ENCODE measurements at places on chromosomes 3 and 15.
A peak's percentile ranks its signal among the peaks of the same experiment; 100 is the strongest.

DNA sequence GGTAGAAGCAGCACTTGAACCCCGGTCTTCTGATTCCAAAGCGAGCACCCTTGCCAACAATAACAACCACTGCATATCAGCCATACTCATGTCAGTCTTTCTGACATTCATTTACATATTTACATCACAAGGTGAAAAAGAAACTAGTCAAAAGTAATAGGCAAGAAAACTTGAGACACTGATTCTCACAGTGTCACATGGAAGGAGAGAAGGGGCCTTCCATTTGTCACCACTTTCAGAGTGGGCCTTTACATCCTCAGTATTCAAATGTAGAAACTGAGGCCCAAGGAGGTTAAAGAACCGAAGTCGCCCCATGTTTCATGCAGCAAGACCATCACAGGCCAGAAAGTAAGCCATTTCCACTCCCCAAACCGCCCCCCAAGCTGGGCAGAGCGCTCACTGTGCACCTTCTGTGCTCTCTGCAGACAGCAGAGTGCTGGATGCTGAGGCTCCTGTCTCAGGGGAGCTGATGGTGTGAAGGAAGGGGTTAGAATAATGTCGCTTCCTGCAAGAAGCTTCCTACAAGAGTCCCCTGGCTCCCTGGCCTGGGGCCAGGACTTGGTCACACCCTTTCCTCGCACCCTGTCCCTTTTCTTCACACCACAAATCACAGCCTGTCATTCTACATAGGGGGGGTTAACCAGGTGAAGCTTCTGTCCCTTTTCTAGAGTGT, 260.1 kb downstream of the UACA start:
- ATAC-seq: no peak

- ATAC-seq: peak; percentile 89
These were observed 52.4 kb downstream of the HEG1 start for GRCh38 chr3:125003369-125003853.

DNA sequence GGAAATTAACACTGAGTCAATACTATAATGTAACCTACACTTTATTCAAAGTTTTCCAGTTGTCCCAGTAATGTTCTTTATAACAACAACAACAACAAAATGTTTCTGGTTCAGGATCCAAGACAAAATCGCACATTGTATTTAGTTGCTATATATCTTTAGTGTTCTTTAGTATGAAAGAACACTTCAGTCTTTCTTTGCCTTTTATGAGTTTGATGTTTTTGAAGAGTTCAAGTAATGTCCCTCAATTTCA, 7.6 kb upstream of the GRAMD1C start:
- no peak for ATAC-seq

DNA sequence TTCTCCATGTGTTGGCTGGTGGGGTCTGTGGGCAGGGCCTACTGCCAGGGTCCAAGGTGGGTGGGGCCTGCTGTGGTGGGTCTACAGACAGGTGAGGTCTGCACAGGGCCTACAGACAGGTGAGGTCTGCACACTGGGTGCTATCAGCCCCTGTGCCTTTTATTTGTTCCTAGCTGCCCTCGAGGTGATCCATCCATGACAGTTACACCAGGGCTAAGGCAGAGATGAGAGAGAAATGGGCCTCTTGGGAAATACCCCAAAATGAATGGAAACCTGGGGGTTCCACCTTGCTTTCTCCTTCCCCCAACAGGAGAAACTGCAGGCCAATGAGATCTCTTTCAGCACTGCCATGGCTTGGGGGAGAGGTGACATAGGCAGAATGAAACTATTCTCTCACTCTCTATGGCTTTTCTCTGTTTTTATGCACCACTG, 36.4 kb downstream of the CFAP100 start:
- no peak for ATAC-seq

DNA sequence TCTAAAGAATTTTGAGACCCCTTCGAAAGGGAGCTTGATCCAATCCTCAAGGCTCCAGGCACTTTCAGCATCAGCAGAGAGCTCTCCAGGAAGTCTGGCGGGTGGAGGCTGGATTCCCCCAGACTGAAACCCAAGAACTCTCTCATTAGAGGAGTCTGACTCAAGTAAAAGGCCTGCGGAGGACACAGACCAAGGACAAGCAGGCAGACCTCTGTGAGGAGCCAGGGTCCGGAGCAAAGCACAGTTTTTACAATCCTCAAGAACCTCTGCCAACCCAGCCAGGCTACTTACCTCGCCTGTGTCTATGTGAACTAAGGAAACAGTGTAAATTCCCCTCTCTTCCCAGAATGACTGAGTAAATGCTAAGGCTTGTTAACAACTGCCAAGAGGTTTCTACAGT, 86.2 kb downstream of the FBN1 start:
- ATAC-seq: peak; percentile 41

Measured in gastroesophageal sphincter (tissue), 4 donors.